ENCODE measurements at places on chromosomes 7 and 10.

DNA sequence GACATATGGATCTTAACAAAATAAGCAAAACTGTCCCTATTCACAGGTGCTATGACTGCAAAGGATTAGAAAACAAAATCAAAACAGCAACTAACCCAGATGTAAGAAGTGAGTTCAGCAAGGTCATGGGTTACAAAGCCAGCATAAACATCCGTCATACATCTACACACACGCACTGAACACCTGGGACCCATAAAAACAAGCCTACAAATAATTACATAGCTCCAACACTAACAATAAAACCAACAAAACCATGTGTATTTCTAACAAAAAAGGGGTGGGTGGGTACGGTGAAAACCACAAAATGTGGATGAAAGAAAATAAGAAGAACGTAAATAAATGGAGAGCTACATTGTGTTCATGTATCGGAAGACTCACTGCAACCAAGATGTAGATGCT, 256.8 kb downstream of the ELFN1 start:
- peak; percentile 35 for DNase-seq

DNA sequence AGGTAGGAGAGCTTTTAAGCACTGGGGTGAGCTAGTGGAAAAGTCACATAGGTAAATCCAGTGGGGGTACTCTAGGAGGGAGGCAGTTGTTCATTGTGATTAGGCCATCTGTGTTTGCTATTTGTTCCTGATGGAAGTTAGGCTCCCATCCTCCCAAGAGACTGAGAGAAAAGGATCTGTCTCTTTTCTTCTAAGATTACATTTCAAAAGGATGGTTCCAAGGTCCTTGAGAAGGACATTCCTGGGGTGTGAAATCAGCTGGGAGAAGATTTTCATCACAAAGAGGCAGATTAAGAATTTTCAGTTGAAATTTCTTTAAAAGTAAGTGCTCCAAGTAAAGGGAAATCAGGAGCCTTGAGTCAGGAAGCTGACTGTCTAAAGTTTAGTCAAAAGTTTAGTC, 210.8 kb upstream of the CSTF2T start:
- DNase-seq, result no peak

GRCh38 chr10:132274581-132274980, 33.2 kb downstream of the STK32C start:
- no peak for DNase-seq

DNA sequence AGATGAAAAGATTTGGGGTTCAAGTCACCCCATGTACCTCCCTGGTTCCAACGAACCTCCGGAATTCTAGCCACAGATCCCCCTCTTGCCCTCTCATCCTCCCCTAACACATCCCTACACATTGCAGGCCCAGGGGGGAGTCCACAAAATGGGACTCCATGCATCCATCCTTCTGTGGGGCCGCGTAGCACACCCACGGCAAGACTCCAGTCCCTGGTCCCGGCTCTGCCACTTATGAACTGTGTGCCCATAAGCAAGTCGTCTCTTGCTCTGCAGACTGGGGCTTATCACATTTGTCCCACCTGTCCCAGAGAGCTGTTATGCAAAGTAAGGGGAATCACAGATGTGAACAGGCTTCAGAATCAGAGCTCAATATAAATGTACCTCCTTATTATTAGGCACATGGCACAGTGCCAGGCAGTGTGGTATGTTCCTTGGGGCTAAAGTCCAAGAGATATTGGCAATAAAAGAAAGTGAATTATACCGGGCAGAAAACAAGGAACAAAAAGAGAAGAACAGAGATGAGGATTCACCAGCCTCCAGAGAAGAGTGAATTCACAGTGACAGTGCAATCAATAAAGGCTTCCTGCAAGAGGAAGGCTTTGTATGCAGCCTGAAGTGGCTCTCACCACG, 73.9 kb downstream of the KCNMA1 start:
- no peak for DNase-seq

GRCh38 chr10:113103131-113103840, 153.2 kb downstream of the TCF7L2 start:
- no peak for DNase-seq

DNA sequence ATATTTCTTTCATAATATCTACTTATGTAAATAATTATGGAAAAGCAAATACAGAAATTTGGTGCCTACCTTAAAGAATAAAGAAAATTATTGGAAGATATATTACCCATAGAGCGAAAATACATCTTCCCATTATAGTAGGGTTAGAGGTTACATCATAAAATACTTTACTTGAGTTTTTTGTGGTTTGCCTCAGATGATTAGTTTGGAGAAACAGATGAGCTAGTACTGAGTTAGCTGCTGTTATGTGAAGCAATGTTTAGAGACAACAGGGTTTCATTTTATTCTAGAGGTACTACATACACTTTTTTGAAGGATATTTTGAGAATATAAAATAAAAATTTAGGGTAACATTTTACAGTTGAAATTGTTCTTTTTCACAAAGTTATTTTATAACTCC, 2.9 kb upstream of the MLLT10 start:
- DNase-seq, result no peak

- no peak for DNase-seq
Measured at GRCh38 chr10:23557777-23558176, 118.9 kb downstream of the OTUD1 start.

DNA sequence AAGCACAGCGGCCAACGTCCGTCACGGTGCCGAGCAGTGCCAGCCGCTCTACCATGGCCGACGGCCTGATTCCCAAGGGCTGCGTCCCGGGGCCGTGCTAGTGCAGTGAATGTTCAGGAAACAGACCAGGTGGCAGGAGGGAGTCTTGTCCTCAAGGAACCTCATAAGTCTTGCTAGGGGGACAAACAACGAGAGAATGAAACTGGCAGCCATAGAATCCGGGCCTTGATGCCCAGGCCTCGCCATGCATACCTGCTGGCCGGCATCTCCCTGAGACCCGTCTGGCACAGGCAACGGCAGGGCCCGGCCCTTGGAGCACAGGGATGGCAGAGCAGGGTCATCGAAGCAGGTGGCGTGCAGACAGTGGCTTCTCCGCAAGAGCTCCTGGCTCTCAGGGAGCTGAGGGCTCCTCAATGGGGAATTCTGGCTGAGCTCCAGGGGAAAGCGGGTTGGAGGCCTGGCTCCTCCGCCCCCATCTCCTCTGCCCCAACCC, 58.8 kb downstream of the DIP2C start:
- peak; percentile 75 for DNase-seq

- DNase-seq, result no peak
Measured at GRCh38 chr10:104199567-104199966, 32.6 kb downstream of the CFAP43 start.

- DNase-seq, result no peak
Measured at GRCh38 chr10:123402656-123403055, 248.5 kb downstream of the BUB3 start.

- no peak for DNase-seq
Measured at GRCh38 chr7:65287023-65287422, 86.6 kb upstream of the ZNF92 start.

GRCh38 chr10:4475827-4476490, 350.0 kb upstream of the AKR1E2 start:
- DNase-seq, result no peak

DNA sequence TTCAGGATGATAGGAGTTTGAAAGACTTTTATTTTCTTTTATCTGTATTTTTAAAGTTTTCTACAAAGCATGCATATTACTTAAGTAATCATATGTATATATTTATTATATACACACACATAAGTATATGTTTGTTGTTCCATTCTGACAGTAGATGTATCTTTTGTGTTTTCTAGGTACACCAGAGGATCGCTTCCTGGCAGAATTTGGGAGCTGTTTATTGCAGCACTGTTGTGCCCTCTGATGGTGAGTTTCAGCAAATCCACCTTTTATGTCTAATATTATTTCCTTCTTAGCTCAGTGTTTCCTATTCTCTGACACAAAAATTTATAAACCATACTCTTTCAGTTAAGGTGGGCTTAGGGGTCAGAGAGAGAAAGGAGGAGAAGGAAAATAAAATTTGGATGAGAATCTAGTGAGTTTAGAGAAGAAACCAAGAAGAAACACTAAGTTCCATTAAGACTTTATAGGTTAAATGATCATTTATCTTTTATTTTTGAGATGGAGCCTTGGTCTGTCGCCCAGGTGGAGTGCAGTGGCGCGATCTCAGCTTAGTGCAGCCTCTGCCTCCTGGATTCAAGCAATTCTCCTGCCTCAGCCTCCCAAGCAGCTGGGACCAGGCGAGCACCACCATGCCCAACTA, 59.2 kb upstream of the OIT3 start:
- no peak for DNase-seq

GRCh38 chr7:41189866-41190265, 513.0 kb downstream of the INHBA start:
- DNase-seq, result no peak

GRCh38 chr10:43075612-43076003, 1.3 kb upstream of the RET start:
- DNase-seq, result peak; percentile 47

DNA sequence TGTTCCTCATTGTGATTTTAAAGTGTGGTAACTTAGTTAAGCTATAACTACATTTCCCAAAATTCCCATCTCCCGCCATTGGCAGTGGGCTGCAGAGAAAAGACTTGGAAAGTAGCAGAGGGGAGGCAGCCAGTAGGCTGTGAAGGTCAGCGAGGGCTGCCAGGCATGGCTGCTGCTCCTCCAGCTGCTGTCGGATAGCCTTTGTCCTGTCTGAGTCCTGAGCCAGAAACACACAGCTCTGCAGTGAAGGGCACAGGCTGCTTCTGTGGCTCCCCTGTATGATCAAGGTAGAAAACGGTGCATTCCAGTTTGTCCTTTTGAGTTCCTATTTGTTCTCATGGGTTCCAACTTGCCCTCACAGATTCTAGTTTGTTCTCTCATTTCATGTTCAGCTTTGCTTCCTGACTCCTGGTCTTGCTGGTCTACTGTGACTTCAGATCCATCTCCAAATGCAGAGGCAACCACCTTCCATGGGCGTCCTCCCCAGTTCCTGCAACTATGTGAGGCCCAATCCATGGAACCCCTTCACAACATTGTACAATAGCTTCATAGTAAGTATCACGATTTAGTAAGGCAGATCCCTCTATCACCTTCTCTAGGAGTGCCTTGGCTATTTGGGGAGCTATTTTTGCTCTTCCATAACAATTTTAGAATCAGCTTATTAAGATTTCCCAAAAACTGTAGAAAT, 31.7 kb downstream of the SYPL1 start:
- no peak for DNase-seq

GRCh38 chr10:132848291-132848701, 62.3 kb upstream of the NKX6-2 start:
- DNase-seq, result no peak

DNA sequence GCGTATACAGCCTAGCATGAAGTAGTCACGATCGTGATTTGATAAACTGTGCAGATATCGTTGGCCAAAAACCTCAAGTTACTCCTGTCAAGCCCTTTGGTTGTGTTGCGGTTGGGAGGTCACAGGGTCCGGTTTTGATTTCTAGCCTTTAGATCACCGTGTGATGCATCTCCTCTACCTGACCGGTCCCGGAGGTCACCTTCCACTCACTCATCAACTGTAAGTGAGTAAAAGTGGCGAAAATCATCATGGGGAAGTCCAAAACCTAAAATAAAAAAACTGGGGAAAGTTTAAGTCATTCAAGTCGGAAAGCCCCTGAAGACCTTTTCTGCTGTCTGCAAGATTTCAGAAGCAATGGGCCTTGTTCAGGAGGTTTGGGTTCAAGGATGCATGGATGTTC, 62.8 kb downstream of the ADARB2 start:
- DNase-seq, result no peak

DNA sequence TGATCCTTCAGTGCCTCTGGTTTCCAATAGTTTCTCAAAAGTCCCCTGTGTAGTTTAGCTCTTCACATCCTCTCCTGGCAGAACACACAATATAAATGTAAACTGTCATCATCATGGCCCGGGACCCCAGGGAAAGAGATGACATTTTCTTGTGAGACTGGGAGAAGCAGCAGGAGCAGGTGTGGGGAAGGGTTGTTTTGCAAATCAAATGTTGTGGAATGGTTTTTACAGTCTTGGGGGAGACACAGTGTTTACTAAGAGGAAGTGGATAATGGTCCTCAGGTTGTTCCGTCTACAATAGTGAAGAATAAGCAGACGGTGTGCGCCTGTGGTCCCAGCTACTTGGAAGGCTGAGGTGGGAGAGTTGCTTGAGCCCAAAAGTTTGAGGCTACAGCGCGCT, 159.1 kb downstream of the SEC23IP start:
- no peak for DNase-seq

DNA sequence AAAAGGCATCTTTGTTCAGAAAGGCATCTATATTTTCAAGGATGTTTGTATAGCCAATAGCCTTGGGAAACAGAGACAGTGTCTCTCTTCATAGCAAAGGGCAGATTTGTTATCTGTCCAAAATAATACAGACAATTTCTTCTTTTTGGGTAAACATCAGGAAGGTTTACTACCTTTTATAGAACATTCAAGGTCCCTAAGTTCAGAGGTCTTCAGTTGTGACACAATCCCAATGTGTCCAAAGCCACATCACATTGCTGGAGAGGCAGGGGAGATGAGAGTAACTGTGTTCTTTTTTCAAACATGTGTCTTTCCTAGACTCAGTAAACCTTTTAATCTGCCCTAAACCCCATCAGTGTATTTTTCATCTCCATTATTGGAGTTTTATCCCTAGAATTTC, 33.6 kb upstream of the FAM13C start:
- no peak for DNase-seq

- no peak for DNase-seq
Measured at GRCh38 chr10:71667387-71667752, 52.2 kb downstream of the C10orf105 start.

- no peak for DNase-seq
Measured at GRCh38 chr10:64636461-64636860, 1115.3 kb downstream of the REEP3 start.

- no peak for DNase-seq
Measured at GRCh38 chr7:77290425-77290824, 90.8 kb upstream of the FGL2 start.

DNA sequence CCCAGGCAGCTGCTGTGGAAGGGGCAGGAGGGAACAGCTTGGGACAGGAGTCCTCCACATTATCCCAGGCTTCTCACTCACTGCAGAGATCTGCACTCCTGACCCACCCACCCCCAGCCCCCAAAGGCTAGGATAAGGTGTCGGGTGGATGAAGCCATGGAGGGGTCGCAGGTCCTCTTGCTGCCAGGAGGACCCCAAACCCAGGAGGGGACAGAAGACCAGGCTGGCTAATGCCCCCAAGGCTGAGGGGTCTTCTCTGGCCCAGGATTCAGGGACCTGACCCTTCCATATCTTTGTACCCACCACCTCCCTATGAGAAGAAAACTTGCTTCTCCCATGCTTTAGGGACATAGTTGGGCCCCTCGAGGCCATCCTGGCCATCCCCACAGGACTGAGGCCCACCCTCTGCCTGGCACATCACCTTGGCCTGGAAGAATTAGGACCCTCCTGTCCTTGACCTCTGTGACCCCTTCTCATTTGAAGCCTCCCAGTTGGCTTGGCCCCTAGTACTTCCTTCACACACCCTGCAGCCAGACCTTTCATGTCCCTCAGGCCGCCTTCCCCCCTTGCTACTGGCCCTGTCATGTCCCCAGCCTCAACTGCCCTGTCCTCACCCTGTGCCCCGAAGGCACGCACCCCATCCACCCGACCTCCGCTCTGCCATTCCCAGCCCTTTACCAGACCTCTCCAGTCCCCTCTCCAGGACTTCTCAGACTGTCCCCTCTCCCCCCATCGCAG, 21.6 kb downstream of the KCNH2 start:
- DNase-seq, result no peak
